Activated effector memory CD4-positive, alpha-beta T cell treated with anti-CD3 and anti-CD28 coated beads, Interleukin-2, amount 50 U/mL, for 16 hours (primary cell): ENCODE measurements at places on chromosomes 13 and 19.
A peak's percentile ranks its signal among the peaks of the same experiment; 100 is the strongest.

- no peak for DNase-seq
Observed at GRCh38 chr13:42602906-42603305, 29.0 kb downstream of the TNFSF11 start.

GRCh38 chr13:106105153-106105552, 430.3 kb downstream of the EFNB2 start:
- no peak for DNase-seq

GRCh38 chr13:74669149-74669548, 534.9 kb upstream of the KLF12 start:
- no peak for DNase-seq

DNA sequence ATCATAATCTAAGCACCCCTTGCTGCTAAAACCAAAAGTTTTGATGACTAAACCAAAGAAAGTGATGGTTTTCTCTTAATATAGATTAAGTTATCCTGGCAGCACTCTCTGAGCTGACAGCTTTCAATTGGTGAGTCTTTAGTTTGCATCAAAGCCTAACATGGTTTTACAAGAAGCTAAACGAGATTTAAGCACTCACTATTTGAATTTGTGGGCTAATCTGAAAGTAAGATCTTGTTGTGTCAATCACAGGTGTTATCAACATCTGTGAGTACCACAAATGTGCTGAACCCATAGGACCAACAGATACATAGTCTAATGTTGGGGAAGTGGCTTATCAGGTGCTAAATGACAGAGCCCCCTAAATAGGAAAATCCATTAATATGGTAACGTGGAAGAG, 223.9 kb downstream of the LHFPL6 start:
- no peak for DNase-seq

GRCh38 chr13:90806892-90807291, 540.6 kb upstream of the MIR17HG start:
- no peak for DNase-seq

DNA sequence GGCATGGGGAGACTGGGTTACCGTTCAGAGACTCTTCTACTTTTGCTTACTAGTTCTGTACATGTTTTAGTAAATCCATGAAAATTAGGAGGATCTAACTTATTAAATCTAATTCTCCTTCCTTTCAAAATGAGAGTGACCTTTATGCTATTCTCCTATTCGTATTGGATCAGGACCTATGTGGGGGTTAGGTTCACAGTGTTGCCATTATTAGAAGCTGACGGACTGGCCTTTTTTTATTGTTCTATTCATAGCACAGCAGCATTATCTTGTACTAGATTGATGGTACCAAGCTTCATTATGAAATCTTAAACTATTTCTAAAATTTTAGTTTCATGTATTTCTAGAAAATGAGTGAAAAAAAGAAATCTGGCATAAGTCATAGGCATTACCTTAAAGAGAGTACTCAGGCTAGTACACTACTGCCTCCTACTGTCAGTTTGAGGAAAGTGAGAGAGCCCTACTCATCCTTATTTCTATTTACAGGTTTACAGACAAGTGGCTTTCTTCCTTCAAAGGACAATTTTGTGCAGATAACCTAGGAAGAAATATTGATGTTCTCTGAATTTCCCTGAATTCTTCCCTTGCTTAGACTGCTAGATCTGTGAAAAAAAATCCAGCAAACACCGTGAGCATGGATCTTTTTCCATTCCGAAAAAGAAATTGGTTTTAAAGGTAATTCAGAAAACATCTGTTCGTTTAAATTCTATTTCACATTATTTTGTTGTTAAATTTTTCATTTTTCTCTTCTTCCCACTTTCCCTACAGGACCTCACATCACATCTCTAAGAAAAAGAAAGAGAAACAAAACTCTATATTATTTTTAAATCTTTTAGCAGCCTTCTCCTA, 485.5 kb downstream of the DIAPH3 start:
- DNase-seq = no peak

GRCh38 chr13:20953245-20953931, 50.8 kb upstream of the XPO4 start:
- DNase-seq = no peak

- no peak for DNase-seq
Observed at GRCh38 chr13:35470671-35471661, 5.5 kb downstream of the MAB21L1 start.

- DNase-seq = no peak
Observed at GRCh38 chr13:21071924-21072323, 10.5 kb upstream of the LATS2 start.

DNA sequence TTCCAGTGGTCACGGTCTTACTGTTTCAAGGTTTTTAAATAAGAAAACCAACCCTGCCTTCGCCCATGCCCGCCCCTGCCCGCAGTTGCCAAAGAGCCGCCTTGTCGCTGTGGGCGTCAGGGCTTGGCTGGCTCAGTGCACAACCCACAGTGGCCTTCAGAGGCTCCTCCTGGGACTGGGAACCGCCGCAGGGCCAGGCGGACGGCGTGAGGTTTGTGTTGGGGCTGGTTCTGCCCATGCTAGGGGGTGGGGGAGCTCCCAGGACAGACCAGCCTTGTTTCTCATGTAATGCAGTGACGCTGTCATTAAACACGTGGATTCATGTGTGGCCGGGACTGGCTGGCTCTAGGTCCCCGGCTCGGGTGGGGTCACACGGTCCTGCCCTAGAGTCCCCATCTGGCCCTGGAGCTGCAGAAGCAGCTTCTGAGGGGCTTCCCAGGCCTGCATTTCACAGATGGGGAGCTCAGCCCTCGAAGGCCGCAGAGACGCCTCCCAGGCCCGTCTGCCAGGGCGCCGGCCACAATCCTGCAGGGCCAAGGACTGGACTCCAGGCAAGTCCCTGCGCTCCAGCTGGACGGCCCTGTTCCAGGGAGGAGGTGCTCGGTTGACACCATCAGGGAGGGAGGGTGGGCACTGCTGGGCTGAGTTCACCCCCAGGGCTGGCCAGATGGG, 2.4 kb upstream of the TEKTIP1 start:
- peak; percentile 62 for DNase-seq

GRCh38 chr19:39915101-39915847, 19.2 kb downstream of the FCGBP start:
- DNase-seq = no peak
